ENCODE measurements at places on chromosomes 12 and 14.

- peak; percentile 71 for DNase-seq
Observed at GRCh38 chr14:105168496-105168978, at the start of gene JAG2. Gene JAG2 (minus strand): TSS chr14:105168776. CDS start chr14:105168420, 356 bp downstream.

DNA sequence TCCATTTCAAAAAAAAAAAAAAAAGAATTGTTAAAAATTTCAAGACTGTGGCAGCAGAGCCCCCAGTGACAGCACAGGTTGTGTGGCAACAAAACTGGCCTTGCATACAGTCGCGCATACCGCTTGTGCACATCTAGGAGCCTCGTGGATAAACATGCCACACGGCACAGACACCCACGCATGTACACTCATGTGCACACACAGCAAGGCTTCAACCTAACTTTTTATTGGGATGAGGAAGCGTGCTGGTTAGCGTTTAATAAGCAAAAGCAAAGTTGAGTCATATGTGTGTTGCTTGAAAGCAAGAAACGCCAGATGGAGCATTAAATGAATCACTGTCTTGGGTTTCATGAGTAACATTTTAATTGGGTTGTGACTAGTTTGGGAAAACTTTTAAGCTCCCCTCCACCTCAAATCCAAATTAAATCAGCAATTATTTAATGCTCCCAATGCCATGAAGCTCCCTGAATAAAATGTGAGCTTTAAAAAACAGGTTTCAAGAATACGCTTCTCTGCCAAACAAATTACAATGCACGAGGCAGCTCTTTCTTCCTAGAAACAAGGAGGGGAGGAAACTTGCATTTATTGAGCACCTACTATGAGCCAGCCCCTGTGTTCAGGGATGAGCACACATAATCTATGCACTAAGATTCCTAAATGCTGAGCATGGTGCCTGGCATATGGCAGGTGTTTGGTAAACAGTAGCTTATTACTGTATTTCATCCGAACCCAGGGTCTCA is 35.7 kb upstream of the EML1 start:
- no peak for DNase-seq

- no peak for DNase-seq
Observed at GRCh38 chr14:42921901-42922300, 1315.2 kb downstream of the LRFN5 start.

- DNase-seq, result no peak
Observed at GRCh38 chr12:79329933-79330332, 360.8 kb downstream of the PAWR start.

DNA sequence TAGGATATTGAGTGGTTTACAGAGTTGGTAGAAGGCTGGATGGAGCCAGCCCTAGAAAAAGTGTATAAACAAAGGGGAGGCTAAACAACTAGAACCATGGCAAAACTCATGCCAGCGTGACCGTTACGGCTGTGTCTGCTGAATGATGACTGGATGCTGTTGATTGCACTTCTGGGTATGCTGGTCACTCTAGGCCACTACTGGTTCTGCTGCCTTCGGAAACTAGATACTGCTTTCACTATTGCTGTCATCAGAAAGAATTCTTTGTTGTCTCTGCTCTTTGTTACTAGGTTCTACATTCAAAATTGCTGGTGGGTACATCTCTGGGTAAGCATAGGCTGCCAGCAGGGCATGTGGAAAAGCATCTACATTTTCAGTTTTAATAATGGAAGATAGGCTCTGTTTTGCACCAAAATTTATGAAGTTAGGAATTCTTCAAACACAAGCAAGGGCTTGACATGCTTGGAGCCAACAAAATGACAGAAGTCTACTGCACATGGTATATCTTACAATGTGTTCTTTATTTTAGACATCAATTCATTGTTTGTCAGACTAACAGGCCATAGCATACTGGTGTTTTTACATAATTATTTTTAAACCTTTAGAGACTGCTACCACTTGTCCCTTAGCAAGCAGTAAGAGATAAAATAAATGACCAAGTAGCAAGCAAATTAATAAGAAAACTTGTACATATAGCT is 15.4 kb downstream of the MON2 start:
- no peak for DNase-seq

DNA sequence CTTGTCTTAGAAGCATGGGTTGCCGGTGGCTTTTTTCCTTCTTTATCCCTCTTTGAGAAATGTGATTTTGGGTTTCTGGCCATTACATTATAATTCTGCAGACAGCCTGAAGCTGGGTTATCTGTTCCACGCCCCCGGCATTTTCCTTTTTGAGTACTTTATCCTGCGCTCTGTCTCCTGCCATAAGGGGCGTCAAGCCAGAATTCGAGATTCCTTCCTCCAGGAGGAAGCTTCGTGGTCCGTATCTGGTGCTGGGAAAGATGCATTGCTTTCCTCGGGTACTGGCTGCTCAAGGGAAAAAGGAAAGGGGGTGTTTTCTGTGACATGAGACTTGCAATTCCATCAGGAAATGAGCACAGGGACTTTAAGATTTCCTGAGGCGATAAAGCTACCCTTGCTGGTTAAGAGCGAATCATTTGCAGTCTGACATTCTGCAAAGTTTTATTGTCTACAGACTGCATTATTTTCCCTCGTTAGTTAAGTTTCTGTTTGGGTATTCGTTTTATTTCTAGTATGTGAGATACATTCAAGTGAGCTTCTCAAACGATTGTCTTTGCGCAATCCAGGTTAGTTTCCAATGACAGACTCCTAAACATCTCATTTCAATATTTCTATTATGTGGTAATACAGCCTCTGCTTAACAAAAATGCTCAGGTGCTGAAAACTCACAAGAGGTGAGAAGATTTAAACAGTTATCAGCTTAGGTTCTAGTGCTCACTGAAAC is 694 bp downstream of the AKAP5 start:
- no peak for DNase-seq

GRCh38 chr14:106209755-106210154 is 683.4 kb downstream of the TMEM121 start:
- no peak for DNase-seq

- DNase-seq, result no peak
Observed at GRCh38 chr14:44154874-44155273, 352.2 kb downstream of the FSCB start.

- no peak for DNase-seq
Observed at GRCh38 chr12:122961531-122962329, 4.5 kb downstream of the ABCB9 start.

- DNase-seq, result no peak
Observed at GRCh38 chr12:79527473-79527872, 163.3 kb downstream of the PAWR start.

DNA sequence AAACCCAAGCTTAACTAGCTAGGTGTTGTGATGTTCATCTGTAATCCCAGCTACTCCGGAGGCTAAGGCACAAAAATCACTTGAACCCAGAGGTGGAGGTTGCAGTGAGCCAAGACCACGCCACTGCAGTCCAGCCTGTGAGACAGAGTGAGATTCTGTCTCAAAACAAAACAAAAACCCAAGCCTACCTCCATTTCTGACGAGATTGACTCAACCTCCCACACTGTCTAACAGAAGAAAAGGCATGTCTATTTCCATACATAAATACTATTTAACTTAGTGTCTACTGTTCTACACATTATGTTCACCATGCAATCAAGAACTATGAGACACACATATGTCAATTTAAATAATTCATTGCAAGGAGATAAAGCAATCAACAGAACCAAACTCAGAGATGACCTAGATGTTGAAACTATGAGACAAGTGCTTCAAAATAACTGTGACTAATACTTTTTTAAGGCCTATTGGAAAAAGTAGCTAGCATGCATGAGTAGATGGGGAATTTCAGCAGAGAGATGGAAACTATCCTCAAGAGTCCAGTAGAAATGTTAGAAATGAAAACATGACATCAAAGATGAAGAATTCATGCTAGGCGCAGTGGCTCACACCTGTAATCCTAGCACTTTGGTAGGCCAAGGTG is 75.9 kb upstream of the DHRS4 start:
- DNase-seq, result peak; percentile 31

- no peak for DNase-seq
Observed at GRCh38 chr12:70271025-70271424, 27.8 kb downstream of the CNOT2 start.

DNA sequence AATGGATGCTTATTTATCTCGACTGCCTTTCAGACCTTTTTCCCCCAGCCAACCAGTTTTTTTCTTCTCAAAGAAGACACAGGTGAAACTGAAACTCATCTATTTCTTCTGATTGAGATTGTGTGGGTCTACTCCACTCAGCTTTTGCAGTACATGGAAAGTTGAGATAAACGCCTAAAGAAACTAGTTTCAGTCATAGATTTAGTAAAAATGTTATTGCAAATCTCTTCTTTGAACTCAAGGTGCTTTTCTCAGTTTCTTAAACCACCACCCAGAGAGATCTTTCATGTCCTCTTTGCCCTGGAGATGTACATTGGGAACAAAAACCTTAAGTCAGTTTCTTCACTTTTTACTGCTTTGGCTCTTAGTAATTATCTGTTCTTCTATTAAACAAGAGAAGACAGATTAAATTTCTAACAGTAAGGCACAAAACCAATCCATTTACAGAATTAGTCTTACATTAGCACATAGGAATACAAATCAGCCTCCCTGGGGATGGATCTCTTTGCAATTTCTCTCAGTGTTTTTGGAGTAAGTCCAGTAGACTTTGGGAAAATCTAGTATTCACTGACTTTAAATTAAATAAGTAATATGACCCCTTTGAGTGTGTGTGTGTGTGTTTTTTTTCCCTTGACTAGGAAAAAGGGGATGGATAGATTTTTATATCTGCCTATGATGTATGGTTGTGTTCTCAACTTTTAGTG is 11.6 kb downstream of the FBXW8 start:
- peak; percentile 51 for DNase-seq

- no peak for DNase-seq
Observed at GRCh38 chr14:34243001-34243400, 219.0 kb downstream of the SPTSSA start.

- no peak for DNase-seq
Observed at GRCh38 chr12:117188121-117188665, 2.1 kb downstream of the FBXO21 start.

DNA sequence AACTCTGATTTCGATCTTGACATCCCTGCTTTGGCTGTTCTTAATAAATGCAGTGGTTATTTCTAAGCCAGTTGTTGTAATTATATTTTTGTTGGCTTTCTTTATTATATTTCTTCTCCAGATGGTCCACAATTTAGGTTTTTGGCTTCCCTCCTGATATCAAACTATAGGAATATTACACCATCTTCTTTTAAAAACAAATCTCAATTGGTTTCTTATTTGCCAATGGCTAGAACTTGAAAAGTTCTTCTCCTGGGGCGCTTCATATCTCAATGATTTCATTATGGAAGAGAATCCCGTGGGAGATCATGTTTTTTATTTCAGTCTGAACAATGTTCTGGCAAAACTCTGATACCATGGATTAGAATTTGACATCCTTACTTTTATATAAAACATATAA is 292.3 kb downstream of the FLRT2 start:
- no peak for DNase-seq

- DNase-seq, result peak; percentile 58
Observed at GRCh38 chr12:7460375-7461259, 16.7 kb upstream of the CD163L1 start.

- no peak for DNase-seq
Observed at GRCh38 chr12:54303640-54304039, 2.8 kb upstream of the NFE2 start.

DNA sequence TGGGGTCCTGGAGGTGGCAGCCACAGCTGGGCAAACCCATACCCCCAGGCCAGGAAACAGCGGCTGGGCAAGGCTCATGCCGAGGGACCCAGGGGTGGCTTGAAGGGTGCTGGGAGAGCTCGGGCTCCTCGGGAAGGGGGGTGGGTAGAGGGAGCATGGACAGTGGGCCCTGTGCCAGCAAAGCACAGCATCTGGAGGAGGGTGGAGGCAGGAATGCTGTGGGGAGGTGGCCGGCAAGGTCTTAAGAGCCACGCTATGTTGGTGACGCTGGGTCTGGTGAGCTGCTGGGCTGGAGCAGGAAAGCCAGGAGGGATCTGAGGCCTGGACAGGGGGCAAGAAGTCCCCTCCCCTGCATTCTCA is 48.2 kb upstream of the DLK1 start:
- DNase-seq, result no peak

GRCh38 chr12:85468356-85469157 is 188.5 kb downstream of the ALX1 start:
- peak; percentile 42 for DNase-seq

DNA sequence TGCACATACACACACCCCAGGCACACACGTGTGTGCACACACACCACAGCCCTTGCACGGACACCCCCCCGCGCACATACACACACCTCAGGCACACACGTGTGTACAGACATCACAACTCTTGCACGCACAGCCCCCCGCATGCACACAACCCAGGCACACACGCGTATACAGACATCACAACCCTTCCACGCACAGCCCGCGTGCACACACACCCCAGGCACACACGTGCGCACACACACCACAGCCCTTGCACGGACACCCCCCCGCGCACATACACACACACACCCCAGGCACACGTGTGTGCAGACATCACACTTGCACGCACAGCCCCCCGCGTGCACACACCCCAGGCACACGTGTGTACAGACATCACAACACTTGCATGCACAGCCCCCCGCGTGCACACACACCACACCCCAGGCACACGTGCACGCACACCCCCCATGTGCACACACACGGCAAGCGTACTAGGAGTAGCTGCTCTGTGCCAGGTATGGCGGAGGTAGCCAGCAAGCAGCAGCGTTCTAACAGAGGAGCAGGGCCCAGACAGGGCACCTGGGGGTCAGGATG is 18.2 kb upstream of the ANKLE2 start:
- DNase-seq, result no peak

DNA sequence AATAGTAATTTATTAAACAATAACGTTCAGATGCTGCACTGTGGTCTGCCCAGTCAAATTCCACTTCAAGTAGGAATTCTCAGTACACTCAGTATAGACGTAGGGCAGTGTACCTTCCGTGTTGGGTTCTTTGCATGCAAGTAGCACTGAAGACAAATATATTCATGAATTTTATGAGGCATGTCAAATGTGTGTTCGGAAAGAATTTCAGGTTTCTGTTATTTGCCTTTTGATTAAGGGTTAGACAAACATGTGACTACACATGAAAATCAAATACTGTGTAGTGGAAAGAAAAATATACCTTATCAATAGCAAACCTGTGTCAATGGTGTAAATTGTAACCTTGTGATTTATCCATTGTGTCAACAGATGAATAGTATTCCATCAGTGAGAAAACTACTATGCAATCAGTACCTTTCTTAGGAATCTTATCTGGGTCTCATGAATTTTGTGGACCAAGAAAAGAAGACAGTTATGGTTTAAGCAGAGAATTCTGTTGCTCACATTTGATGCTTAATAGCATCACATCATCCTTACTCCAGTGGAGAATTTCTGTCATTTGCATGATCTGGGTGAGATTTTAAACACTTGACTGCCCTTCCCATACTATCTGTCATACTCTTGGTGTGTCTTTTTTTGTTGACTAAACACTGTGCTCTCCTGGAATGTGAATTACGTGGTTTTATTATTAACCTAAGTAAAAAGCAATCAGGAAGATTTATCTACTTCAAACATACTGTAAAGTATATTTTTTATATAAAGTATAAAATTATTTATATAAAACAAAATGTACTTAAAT is 13.3 kb downstream of the TMEM260 start:
- no peak for DNase-seq
